ENCODE measurements at places on chromosomes 1 and 21.

DNA sequence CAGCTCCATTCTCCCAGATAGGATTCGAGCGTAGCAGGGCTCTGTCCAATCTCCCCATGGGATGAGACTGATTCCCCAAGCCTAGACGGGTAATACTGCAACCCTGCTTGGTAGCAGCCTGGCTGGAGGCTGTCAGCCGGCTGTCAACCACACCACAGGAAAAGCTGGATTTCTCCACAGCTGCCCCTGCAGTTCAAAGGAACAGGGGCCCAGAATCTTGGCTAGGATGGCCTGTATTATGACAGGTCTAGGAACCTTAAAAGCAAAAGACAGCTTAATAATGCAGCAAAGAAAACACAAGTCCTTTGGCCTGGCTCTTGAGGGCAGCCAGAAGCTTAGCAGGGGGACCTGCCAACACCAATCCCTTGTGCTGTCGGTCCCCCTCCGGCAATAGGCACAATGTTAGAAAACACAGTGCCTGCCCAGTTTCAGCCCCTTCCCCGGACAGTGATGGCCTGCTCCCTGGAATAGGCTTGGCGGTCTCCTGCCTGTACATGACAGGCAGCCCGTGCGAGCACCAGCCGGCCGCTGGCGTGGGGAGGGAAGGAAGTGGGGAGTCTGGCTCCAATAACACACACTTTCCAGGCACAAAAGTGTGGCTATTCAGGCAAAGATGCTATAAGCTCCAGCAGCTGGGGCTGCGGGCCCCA is 90.5 kb downstream of the TRABD2B start:
- no peak for DNase-seq

- no peak for DNase-seq
Observed at GRCh38 chr1:51139474-51139873, 37.4 kb downstream of the C1orf185 start.

DNA sequence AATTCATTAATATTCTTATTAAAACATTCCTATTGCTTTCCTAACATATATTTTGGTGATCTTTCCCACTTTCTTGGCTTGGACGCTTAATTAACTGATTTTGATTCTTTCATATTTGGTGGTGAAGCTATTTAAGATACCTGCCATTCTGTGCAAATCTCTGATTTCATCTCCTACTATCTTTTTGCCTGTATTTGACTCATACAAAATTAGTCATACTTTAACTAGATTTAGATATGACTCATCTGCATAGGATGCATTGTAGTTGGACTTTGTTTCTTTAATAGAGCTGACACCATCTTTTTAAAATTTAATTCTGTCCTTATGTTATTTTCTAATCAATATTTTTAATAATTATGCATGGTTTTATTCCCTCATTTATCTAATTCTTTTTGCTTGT is 93.8 kb upstream of the PLPPR4 start:
- DNase-seq, result no peak

GRCh38 chr1:116462722-116463121 is 89.7 kb downstream of the ATP1A1 start:
- no peak for DNase-seq

- DNase-seq, result no peak
Observed at GRCh38 chr1:114009393-114009792, 30.1 kb downstream of the OLFML3 start.

GRCh38 chr1:208251015-208251414 is 6.8 kb upstream of the PLXNA2 start:
- DNase-seq, result no peak

- DNase-seq, result no peak
Observed at GRCh38 chr21:45470773-45471524, 66.0 kb downstream of the COL18A1 start.

GRCh38 chr1:37849480-37849879 is 9.9 kb downstream of the MTF1 start:
- no peak for DNase-seq

GRCh38 chr1:46481961-46482360 is 7.7 kb upstream of the DMBX1 start:
- no peak for DNase-seq

All from stimulated activated CD4-positive, alpha-beta T cell treated with anti-CD3 and anti-CD28 coated beads, Interleukin-12 subunit alpha, Interleukin-12 subunit beta, amount 100 ng/mL, for 24 hours (primary cell).